DMS153 (cell line): ENCODE measurements at places on chromosomes 2 and 18.

DNA sequence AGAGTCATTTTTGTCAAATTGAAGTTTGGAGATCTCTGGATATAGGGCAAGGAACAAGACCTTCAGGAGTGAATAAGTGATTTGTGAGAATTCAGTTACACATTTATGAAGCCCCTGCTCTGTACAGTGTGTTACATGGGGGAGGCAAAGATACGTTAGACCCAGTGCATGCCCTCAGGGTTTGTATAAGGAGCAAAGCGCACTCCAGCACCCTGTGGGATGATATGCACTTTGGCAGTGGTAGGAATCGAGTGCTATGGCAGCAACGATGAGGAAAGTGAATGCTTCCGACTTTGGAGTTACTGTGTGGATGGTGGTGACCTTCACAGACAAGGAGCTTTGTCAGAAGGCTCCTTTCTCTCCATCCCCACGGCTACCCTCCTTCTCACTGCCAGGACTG is 74.3 kb upstream of the ALPP start:
- no peak for DNase-seq

DNA sequence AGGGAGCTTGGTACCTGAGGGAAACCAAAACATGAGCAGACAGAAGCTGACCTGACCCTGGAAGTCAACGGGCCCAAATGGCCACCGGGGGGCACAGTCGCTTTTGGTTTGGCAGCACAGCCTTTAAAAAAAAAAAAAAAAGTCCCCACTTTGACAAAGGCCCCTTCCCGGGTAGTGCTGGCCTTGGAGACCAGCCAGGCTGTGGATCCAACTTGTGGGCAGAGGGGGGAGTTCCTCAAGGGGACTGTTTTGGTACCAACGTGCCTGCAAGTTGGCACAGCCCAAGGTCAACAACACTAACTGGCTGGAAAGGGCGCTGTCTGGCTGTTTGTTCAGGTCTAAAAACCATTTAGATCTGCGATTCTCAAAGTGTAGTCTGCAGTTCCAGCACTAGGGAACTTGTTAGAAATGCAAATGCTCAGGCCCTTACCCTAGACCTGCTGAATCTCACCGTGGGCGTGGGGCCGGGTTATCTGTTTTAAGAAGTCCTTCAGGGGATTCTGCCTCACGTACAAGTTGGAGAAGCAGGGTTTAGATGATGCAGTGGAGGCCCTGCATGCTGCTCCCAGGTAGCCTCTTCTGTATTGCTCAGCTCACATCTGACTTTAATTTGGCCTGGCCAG is 83.0 kb downstream of the LPIN1 start:
- peak; percentile 83 for DNase-seq

DNA sequence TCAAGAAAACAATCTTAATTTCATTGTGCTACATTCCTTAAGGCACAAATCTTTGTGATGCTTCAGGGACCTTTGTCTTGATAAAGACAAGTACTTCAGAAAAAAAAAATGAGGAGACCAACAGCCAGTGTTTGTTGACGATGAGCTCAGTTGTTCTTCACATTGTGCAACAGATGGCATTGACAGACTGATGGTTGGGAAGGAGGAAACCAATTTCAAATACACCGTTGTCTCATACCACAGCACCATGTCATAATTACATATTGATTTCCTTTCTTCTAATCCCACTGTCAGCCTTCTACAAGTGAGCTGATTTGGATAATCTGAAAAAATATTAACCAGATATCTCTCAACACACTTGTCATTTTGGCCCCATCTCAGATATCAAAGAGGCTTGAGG is 53.7 kb upstream of the GRB14 start:
- DNase-seq, result no peak

DNA sequence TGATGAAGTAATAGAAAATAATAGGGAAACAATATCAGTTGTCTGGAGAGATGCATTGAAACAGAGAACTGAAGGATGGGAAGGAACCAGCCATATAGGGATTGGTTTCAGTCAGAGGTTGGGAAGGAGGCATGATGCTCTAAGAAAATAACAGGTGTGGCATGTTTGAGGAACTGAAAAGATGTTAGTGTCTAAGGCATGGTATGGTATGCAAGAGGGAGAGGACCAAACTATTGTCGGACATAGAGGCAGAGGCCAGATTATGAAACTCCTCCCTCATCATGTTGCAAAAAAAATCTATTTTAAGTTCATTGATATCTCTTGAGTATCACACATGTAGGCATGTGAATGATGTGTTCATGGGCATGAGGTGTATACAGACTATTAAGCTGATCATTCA is 48.9 kb upstream of the EMILIN2 start:
- no peak for DNase-seq

DNA sequence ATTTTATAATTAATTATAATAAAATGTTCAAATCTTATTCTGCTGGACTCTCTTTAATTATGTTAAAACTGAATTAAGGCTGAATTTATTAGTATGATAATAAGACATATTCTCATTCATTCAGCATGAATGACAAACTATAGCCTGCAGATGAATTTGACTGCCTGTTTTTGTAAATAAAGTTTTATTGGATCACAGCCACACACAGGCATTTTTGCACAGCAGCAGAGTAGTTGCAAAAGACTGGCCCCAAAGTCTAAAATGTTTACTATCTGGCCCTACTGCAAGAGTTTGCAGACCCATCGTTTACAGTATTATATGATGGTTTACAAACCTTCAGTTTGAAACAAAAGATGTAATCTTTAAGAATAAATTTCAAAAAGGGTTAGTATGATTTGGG is 58.6 kb downstream of the RMDN2 start:
- no peak for DNase-seq
